ENCODE measurements at places on chromosomes 2 and 18.

DNA sequence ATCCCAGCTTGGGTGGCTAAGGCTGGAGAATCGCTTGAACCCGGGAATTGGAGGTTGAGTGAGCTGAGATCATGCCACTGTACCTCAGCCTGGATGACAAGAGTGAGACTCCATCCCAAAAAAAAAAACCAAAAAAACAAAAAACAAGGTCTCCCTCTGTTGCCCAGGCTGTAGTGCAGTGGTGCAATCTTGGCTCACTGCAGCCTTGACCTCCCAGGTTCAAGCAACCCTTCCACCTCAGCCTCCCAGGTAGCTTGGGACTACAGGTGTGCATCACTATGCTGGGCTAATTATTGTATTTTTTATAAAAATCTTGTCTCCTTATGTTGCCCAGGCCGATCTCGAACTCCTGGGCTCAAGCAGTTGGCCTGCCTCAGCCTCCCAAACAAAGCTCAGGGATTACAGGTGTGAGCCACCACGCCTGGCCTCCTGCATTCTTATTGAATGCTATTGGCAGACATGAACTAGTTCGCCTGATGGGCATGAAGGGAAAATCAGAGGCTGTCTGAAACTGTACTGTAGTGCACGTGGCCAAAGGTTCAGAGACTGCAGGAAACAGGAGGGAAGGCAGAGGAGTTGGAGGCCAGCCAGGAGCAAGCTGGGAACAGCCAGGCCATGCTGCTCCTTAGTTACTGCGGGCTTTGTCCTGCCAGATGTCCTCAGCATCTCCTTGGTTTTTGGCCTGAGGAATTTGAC is 16.0 kb upstream of the ASXL2 start:
- ATAC-seq: no peak

DNA sequence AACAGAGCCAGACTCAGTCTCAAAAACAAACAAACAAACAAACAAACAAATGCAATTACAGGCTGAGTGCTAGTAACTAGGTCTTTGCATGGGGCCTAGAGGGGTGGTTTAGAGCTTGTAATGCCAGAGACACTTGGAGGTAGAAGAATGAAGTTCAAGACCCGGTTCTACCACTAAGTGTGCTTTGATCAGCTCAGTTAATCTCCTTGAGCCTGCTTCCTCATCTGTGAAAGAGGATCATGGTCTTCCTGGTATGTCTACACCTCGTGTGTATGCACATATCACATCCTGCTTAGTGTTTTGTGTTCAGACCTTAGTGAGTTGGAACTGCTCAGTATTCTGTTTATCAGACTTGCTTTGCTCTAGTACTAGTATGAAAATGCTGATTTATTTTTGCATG is 4.8 kb upstream of the ATP6V1C2 start:
- ATAC-seq: peak; percentile 80

DNA sequence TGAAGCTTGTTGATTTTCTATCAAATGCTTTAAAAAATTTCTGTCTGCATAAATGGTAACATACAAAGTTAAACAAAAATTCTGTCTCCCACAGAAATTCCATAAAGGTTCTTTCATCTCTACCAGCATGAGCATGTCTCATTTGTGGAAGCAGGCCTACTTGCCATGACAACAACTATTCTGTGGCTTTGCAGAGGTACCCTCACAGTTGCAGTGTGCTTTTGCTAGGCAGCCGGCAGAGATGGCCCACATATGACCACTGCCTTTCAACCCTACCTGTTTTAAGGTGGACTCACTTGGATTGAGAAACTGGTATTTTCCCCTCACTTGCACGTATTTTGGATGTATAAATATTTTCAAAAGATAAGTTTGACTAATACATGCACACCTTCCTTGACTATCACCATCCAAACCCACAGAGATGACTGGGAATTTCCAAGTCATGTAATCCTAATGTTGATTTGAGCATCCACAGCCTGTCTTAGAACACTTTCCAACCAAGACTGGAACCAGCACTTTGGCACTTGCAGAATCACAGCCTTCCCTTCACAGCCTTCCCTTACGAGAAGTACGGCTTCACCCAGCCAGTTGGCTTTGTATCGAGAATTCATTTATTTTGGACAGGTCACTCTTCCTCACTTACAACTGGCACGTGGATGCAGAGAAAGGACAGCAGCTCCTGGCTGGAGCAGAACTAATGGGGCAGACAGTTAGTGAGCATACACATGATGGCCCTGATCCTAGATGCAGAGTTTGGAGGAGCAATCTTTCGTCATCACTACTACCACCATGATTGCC is 9.3 kb upstream of the FHL2 start:
- ATAC-seq: no peak

DNA sequence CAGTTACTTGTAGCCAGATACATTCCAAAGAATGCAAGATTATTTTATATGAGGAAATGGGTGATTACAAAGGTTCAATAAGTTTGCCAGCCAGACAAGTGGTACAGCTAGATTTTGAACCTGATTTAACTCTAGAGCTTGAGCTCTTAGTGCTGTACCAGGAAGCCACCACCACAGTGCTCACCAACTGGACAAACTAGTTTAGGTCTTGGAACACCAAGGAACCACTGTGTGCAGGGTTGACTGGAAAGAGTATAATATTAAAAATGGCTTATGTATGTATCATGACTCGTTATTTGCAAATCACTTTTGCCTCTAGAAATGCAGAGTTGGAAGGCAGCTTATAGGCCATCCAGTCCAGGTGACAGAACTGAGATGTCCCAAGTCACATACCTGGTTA is 177.2 kb downstream of the TXNL1 start:
- ATAC-seq: peak; percentile 97

DNA sequence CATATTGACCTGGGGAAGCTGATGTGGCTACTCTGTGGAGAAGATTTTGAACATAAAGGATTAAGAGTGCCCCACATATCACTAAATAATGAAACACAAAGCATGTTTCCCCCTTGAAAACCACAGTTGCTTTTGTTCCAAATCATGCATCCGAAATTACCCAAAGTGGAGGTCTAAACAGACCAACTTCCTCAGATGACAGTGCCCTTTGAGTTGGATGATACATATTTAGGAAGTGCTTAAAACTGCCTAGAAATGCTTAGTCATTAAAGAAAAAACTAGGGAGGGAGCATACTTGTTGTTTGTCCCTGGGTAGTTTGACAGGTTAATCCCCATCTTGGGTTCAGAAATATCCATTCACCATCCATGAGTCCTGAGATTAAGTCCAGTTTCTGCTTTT is 1070.3 kb downstream of the SUCLG1 start:
- no peak for ATAC-seq

DNA sequence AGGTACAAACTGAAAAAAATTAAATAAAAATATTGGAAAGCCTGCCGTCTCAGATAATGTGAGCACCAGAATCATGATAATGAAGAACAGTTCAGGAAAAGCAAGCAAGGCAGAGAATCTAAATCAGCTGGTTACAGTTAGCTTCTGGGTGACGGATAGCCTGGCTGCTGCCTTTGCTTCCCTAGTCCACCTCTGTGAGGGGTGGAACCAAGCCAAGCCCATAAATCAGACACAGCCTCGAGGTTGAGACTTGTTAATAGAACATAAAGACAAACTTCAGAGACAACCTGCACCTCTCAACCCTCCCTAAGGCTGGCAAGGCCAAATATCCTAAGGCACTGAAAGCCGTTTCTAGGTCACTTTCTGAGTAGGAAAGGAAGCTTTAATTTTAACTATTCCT is 334.7 kb upstream of the SLC39A10 start:
- ATAC-seq: no peak

DNA sequence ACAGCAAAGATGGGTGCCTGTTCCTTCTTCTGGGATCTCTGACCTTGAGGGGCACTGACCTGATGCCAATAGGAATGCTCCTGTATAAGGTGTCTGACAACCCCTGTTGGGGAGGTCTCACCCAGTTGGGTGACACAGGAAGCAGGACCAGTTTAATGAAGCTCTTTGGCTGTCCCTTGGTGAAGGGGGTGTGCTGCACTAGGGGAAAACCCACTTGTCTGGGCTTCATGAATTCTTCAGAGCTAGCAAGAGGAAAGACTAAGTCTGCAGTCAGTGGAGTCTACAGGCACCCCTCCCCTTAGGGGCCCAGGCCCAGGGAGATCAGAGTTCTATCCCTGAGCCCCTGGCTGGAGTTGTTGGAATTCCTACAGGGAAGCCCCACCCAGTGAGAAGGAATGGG is 550.8 kb upstream of the CHAC2 start:
- ATAC-seq: no peak

GRCh38 chr2:33168922-33169321 is 222.2 kb downstream of the LTBP1 start:
- ATAC-seq: no peak

DNA sequence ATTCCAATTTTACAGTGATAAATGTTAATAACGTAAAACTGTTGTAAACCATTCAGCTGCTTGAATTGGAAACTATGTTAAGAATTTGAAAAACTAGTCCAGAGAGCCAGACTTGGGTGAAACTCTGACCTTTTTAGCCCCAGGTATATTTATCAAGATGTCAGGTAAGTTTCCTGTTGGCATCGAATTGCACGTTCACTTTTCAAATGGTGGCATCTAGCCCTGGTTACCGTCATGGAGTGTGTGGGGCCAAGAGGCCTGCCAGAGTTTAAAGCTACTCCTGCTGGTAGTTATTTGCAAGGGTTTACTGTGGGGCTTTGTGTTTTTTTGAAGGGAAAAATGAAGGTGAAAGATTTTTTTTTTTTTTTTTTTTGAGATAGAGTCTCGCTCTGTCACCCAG is 109.9 kb downstream of the WDSUB1 start:
- ATAC-seq: no peak

GRCh38 chr18:3528231-3528630 is 78.3 kb downstream of the TGIF1 start:
- no peak for ATAC-seq

GRCh38 chr18:7808992-7809391 is 241.9 kb downstream of the PTPRM start:
- ATAC-seq: no peak

DNA sequence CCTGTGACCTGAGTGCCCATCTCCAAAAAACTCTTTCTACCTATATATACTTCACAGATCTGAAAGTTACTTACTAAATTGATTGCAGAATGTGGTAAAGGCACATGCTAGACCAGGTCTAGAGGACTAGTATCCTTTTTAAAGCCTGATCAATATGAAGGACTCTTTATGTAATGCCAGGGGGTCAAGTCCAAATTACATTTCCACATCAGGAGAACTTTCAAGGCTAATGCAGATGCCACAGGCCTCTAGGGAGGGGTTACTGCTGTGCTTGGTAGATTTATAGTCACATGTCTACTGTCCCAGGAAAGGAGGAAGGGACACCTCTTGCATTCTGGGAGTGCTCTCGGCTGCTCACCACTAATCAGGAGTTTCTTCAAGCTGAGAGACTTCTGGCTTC is 118.4 kb upstream of the NOSTRIN start:
- ATAC-seq: no peak

- ATAC-seq: no peak
Observed at GRCh38 chr2:128664499-128664971, 345.9 kb upstream of the HS6ST1 start.

DNA sequence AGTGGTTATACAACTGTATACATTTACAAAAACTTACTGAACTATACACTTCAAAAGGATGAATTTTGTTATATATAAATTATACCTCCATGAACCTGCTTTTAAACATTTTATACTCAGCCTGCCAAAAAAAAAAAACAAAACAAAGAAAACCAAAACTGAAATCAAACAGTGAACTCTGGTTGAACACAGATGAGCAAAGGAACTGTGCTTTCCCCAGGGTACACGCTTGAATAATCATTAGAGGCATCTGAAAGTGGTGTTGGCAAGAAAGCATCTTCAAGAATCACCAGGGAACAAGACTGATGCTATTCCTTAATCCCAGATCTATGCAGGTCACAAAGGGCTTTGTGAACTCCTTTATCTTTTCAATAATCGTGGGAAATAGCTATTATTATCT is 77.0 kb upstream of the LYPD1 start:
- ATAC-seq: no peak

GRCh38 chr2:239106314-239106908 is 258.5 kb downstream of the TWIST2 start:
- ATAC-seq: peak; percentile 54

- ATAC-seq: no peak
Observed at GRCh38 chr2:227932001-227932400, 60.6 kb downstream of the DAW1 start.

DNA sequence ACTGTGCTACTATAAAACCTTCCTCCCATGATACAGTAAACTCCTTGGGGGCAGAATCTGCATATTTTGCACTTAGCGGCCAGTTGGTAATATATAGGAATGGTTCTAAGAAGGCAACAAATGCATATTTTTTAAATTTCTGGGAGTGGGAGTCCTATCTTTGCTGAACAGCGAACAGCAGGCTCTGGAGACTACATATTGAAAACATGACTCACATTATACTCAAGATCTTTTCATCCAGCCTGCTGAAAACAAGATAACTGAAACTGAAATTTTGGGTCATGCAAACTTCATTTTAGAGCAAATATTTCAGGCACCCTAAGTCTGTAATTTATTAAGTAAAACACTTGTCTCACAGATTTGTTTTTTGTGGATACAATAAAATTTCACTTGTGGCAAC is 122.2 kb downstream of the SATB2 start:
- no peak for ATAC-seq

DNA sequence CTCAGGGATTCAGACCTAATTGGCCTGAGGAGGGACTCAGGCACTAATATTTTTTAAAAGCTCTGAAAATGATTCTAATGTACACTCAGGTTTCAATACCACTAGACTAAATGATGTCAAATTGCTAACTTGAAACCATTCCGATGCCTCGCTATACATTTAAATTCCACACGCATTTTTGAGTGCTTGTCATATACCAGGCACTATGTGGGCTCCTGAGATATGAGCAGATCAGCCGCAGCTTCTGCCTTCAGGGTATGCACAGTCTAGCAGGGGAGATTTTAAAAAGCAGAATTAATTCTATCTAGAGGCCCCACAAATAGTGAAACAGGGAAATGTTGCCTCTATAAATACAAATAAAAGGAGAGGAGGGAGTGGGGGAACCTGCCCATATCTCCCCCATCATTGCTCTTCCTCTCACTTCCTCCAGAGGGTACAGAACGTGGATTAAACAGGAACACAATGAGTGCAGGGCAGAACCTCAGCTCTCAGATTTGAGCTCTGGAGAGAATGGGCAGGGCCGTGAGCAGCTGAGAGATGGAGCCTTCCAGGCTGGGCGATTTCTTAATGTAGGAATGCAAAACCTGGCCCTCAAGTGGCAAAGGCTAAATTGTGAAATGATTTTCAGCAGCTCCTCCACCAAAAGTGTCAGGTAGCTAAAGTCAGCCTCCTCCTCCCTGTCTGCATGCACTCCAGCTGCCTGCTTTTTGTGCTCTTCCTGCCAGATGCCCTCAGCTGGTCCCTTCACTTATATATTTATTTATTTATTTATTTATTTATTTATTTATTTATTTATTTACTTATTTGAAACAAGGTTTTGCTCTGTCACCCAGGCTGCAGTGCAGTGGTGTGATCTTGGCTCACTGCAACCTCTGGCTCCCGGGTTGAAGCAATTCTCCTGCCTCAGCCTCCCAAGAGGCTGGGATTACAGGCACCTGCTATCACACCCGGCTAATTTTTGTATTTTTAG is 24.6 kb upstream of the LBH start:
- no peak for ATAC-seq

DNA sequence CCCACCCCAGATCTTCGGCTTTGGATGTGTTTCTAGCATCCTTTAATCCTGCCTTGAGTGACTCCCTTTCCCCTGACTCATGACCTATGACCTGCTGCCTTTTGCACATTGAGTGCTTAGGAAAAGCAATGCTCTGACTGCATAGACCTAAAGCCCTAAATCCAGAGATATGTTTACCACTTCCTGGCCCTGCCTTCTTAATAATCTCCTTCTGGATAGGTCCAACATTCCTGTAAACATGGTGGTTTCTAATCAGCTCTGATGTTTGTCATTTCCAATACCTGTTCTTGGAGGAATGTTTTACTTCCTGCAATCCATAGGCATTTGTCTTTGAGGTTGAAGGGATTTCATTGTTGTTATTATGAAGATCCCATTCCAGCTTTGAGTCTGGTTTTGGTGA is 2.3 kb downstream of the SLC3A1 start:
- ATAC-seq: no peak
